8988T (cell line): ENCODE measurements at places on chromosomes 2 and 18.
A peak's percentile ranks its signal among the peaks of the same experiment; 100 is the strongest.

GRCh38 chr18:36756242-36756641 lies 72.6 kb downstream of the TPGS2 start:
- DNase-seq: no peak

DNA sequence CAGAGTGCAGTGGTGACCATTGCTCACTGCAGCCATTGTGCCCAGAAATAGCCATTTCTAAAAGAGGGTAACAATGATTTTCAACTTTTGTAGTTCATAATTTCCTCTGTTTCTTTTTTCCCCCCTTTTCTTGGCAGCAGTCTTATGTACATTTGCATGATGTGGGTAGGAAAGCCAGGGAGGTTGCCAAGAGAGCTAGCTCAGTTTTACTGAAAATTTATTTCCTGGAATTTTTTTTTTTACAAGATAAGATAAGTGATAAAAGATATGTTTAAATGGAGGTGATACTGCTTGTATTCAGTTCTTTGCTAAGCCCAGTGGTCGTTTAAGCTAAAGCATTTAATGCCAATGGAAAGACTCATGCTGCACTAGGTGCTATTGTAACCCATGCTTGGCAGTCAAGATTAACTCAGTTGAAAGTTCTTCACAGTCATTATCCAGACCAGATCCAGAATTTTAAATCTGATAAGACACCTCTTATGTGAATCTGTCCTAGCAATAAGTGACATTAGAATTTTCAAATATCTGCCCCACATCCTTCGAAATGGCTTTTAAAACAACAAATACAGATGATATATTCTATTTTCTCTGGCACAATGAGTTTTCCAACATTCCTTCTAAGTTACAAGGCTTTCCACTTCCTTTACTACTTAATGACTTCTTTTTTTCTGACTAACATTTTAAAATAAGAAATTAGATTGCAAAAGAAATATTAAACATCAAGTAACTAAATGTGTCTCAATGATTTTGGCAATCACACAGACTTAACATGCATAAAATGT lies 4.4 kb upstream of the ATP8B1 start:
- DNase-seq: no peak

DNA sequence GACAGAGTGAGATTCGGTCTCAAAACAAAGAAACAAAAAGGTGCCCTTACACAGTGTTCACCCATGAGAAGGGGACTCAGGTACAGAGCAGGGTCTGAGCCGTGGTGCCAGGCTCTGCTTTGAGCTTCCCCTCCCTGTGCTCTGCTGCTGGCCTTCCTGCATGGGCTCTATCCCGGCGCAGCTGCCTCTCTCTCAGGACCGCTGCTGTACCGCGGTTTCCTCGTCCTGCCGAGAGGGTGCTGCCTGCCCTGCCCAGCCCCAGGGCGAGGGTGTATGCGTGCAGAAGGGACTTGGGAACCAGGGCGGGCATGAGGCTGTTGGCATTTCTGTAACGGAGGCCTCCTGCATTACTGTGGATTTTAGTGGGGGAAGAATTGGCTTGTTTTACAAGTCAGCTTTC lies 30.1 kb downstream of the SH3RF3 start:
- DNase-seq: no peak

- DNase-seq: no peak
Measured at GRCh38 chr18:62037012-62037742, 144.4 kb upstream of the RNF152 start.

DNA sequence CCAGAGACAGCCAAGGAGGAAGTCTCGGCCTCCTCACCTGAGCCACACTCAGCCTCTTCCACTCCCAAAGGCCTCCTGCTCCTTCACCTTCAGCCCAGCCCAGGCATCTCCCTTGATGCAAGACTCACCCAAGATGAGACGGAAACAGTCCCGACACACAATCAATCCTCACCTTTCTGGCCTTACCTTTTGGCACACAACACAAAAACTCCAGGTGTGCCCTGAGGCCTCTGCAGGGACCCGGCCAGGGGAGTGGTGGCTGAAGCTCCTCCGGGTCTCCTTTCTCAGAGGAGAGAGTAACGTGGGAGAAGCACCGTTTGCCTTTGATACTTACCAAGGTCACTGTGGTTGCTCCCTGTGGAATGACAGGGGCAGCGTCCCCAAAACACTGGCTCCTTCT lies 23.8 kb upstream of the EFHD1 start:
- no peak for DNase-seq

- no peak for DNase-seq
Measured at GRCh38 chr18:72171596-72171995, 372.5 kb downstream of the CBLN2 start.

DNA sequence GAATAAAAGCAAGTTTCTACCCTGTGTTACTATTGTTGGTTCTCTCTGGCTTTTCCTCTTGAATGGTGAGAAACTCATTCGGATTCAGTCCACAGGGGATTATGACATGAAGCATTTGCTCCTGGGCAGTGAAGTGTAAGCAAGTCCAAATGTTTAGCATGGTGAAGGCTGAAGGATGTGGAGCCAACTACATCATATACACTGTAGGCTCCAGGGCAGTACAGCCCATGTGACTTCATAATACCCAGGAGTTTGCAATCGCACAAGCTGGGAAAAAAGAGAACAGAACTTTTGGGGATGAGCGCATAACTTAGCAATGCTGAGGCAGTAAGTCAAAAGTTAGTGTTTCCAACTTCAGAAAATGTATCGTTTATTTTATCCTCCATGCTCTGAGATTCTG lies 695.7 kb upstream of the POU3F3 start:
- no peak for DNase-seq

GRCh38 chr2:191189112-191189635 lies 38.4 kb upstream of the STAT4 start:
- no peak for DNase-seq

DNA sequence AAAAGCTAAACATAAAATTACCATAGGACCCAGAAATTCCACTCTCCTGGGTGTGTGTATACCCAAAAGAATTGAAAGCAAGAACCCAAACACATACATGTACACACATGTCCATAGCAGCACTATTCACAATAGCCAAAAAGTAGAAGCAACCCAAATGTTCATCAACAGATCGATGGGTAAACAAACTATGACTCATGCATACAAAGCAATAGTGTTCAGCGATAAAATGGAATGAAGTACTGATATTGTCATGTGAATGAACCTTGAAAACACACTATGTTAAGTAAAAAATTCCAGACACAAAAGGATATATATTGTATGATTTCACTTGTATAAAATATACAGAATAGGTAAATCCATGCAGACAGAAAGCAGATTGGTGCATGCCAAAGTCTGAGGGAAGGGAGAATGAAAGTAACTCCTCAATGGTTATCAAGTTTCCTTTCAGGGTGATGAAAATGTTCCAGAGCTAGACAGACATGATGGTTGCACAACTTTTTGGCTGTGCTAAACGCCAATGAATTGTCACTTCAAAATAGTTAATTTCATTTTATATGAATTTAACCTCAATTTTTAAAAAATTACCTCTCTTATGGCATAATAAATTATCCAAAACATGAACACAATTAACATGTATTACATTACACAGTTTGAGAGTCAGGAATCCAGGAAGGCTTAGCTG lies 35.5 kb downstream of the GKN2 start:
- no peak for DNase-seq

GRCh38 chr18:8801263-8801901 lies 96.0 kb downstream of the MTCL1 start:
- no peak for DNase-seq

DNA sequence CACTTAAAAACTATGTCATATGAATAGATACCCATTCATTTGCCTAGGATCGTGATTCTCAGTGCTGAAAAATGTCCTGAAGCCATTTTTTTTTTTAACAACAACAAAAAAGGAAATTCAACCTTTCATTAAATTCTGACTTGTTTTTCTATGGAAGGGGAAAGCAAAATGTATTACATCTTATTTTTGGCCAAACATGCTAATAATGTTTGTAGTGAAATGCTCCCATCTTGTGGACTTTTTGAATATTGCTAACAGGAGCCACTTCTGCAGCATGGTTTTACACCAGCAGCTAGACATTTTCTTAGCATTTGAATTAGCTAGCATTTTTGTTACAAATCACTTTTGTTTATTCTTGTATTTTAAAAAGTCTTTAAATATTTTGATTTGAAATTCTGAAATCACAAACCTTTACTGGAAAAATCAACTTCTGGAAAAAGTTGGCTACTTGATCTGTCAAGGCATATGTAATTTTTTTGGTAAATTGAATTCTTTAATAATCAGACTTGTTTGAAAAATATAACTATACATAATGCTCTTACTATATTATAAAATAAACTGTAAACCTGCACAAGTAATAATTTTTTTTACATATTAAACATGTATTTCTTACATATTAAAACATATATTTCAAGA lies 75.8 kb downstream of the KIDINS220 start:
- DNase-seq: peak; percentile 20

DNA sequence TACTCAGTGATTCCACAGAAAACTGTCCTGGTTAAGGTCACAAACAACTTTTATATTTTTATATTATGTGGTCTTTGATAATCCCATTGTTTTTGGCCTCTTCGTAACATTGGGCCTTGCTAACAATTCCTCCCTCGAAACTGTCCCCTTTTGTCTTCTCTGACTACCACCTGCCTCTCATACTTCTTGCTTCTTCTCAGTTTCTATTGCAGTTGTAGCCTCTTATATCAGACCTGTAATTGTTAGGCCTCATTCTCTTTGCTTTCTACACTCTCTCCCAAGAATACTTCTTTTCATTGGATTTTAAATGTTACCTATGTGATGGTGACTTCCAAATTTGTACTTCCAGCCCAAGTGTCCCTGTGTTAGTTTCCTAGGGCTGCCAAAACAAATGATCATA lies 44.7 kb downstream of the MC4R start:
- no peak for DNase-seq

DNA sequence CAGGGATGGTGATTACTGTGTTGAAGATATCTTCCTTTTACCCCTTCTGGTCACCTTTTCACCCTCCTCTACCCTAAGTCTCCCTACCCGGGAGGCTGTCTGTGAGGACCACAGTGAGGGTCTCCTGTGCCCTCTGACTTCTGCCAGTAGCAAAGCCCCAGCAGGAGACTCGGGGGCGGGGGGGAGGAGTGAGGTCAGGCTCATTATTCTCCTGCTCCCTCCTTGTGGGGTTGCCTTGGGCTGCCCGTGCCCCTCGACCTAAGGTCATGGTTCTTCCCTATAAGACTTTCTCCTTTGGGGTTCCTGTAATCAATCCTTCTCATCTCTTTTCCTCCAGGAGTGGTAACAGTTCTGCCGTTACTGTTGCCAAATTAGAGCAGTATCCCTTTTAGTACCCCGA lies 65.5 kb downstream of the GREB1L start:
- DNase-seq: no peak

DNA sequence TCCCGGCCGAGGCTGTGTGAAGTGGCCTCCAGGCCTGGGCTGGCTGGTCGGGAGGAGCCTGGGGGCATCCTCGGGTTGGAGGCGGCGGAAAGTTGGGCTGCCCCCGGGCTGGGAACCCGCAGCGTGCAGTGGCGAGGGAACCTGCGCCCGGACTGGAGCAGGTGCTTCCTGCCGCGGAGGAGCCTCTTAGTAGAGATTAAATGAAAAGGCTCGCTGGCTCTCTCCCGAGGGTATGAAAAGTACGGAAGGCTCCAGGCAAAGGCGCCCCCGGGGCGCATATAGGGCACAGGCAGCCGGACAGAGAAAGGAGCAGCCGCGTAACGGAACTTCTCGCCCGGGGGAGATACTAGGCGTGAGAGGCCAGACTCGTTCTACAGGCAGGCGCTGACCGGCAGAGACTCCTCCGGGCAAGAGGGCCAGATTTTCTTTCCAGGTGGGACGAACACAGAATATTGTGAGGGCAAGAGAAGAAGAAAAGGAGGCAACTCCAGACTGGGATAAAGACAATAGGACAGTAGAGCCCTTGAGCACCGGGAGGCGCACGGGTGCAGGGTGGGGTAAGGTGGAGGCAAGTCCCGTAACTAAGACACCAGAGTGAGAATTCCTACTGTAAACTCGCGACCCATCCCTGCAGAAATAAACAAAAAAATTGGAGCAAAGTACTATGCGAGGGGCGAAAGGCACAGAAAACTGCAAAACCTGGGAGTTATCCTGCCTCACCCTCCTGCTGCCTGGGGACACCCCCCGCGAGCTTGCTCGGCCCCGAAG lies 816 bp downstream of the CDH2 start:
- DNase-seq: peak; percentile 42

DNA sequence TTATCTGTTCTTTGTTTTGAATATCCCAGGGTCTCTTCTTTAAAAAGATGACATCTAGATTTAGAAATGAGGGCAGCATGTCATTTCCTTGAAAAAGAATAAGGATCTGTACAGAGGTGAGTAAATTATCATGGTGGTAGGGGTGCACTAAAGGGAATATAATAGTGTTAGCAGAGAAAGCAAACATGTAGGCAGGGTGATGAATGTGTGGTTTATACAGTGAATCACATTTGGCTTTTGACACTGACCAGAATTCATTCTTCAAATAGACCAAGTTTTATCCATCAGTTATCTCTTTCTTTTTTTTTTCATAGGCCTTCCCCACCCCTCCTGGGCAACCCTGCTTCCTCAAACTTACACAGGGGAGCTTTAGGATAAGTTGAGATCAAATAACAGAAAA lies 184.5 kb upstream of the LRP1B start:
- DNase-seq: no peak

GRCh38 chr18:13444430-13445240 lies 226.1 kb downstream of the LDLRAD4 start:
- no peak for DNase-seq

DNA sequence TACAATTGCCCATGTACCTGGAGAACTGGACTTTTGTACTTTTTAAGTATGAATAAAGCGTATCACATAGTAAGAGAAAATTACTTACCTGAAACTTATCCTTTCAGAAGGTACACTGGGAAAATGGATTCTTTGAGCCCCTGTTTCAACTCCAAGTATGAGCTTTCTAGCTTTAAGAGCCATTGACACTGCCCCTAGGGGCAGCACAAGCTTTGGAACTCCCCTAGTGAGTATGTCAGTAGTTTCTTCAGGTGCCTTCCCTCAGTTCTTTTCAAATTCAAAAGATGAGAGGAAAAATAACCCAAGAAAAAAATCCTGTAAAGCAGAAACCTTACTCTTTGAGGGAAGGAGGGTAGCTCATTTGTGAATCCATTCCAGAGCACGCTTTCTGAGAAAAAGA lies 124.1 kb downstream of the MEMO1 start:
- DNase-seq: no peak

GRCh38 chr18:39260565-39260964 lies 1695.0 kb upstream of the CELF4 start:
- DNase-seq: no peak

GRCh38 chr2:180516232-180516631 lies 464.2 kb upstream of the UBE2E3 start:
- no peak for DNase-seq

GRCh38 chr18:10751653-10752052 lies 225.8 kb downstream of the NAPG start:
- no peak for DNase-seq

DNA sequence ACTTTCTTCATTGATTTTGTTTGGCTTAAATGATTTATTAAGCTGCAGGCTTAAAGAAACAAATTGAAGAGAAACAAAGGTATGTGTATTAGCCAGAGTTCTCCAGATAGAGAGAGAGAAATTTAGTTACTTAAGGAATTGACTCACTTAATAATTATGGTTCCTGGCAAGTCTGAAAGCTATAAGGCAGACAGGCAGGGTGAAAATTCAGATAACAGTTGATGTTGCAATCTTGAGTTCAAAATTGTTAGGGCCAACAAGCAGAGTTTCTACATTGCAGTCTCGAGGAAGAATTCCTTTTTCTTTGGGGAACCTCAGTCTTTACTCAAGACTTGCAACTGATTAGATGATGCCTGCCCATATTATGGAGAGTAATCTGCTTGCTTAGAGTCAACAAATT lies 593.5 kb downstream of the ADCYAP1 start:
- DNase-seq: no peak
